Nucleus accumbens (tissue), 56 donors: ENCODE measurements at places on chromosomes 7 and 10.

GRCh38 chr10:100489396-100489795 lies 26.6 kb downstream of the WNT8B start:
- DNase-seq: no peak

DNA sequence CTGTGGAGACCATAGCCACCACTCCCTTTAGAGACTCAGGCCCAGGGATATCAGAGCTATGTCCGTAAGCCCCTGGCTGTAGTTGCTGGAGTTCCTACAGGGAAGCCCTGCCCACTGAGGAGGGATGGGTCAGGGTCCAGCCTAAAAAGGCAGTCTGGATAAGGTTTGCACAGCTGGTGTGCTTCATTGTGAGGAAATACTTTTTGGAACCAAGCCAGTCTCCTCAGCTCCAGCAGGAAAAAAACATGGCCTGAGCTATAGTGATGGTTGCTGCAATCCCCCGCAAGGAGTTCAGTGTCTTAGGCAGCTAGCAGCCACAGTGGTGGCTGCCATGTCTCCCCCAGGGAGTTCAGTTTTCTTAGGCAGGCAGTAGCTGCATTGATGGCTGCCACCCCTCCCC lies 52.6 kb upstream of the CYP2C8 start:
- no peak for DNase-seq

DNA sequence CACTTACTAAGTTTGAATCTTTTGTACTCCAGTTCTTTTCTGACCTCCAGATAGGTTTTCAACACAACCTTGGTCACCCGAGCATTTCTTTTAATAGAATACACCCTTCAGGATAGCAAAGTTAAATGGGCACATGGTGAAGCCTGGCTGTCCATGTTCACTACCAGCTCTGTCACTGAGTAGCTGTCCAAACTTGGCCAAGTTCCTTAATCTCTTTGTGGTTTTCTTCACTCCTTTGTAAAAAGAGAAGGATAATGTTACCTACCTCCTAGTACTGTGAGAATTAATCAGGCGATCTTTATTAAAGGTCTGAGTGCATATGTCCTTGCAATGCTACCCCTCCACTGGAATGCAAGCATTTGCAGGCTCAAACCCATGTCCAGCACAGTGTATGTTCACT lies 128.1 kb upstream of the PTPRZ1 start:
- DNase-seq: no peak

DNA sequence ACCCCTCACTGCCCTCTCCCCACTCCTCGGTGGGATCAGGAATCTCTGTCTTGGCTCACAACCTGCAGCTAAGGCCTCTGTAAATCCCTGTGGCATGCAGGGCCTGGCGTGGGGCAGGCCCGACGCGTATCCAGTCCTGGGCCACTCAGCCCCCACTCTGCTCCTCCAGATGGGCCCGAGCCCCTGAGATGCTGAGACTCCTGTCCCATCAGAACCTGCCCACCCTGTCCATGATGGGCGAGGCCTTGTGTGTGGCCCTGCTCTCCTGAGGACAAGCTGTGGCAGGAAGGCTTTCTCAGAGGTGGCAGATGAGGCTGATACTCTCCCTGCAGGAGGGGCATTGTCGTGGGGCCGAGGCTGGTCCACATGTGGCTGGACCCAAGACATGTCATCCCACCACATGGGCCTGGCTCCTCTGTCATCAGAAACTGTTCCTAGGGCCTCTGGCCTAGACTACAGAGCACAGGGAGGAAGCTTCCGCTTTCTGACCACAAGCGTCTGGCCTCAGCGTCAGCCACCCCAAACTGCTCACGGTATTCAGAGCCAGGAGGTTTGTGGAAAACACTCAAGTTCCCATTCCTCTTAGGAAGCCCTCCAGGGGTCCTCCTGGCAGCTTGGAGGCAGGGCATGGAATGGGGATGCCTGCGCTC lies 6.0 kb downstream of the ALOX5 start:
- DNase-seq: no peak

DNA sequence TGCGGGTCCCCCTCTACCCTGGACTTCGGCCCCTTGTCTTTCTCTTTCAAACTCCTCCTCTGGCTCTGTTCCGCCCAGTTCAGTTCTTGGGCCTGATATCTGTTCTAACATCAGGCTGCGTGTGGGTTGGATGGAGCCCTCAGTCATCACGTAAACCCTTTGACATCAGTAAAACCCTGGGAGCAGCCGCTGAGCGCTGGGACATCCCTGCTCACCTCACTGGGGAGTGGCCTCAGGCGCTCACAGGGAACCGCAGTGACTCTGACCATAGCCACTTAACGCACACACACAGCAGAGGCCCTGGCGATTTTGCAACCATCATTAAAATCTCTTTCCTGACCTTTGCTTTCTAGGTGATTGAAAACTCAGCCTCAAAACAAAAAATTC lies 113.3 kb downstream of the CYTH3 start:
- DNase-seq: no peak

- DNase-seq: no peak
Observed at GRCh38 chr7:11516328-11516727, 315.7 kb downstream of the THSD7A start.

DNA sequence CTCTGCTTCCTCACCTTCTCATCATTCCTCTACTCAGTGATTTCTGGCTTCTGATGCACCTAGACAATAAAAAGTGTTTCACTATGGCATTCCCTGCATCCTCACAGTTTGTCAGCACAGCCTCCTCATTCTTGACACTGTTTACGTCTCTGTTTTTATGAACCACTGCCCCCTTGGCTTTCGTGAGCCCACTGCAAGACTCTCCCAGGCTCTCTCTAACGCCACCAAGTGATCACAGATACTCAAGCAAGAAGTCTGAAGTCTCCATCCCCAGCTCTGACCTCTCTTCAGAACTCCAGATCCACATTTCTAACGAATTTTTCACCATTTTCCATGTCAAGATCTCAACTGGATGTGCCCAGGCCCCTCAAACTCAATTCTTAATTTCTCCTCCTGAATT lies 8.9 kb downstream of the SLC16A9 start:
- no peak for DNase-seq

GRCh38 chr10:10609379-10609955 lies 408.2 kb upstream of the CELF2 start:
- DNase-seq: no peak

GRCh38 chr10:110969183-110969582 lies 49.8 kb downstream of the SHOC2 start:
- DNase-seq: no peak

- no peak for DNase-seq
Observed at GRCh38 chr7:105304040-105304895, 84.5 kb downstream of the SRPK2 start.

- DNase-seq: no peak
Observed at GRCh38 chr10:49512121-49512809, 26.7 kb downstream of the ERCC6 start.
